ENCODE measurements at places on chromosomes 11 and 22. TPM values are rescaled to one million over a fixed set of nuclear protein-coding genes. Genes with fewer than 3 reads are reported as not detected.

The PICK1 gene
- total RNA-seq = 101 TPM

The KCNJ11 gene
- total RNA-seq = 19.9 TPM

The SCGB2A2 gene
- total RNA-seq = not detected

The OR56A1 gene
- not detected for total RNA-seq

The LMO2 gene
- 20.0 TPM for total RNA-seq

The BAIAP2L2 gene
- total RNA-seq = 9.1 TPM

The VSIG2 gene
- 2.5 TPM for total RNA-seq

The NPAS4 gene
- total RNA-seq = 0.82 TPM

The CCDC88B gene
- 10.0 TPM for total RNA-seq

The CABP4 gene
- 0.80 TPM for total RNA-seq

The TECTA gene
- total RNA-seq = 5.5 TPM

The POU2AF2 gene
- total RNA-seq = not detected

The KIF18A gene
- not detected for total RNA-seq

The SHANK3 gene
- 117 TPM for total RNA-seq

The BMAL1 gene
- total RNA-seq = 44.3 TPM

The PAMR1 gene
- 27.0 TPM for total RNA-seq

The NDUFS3 gene
- 141 TPM for total RNA-seq

All from dorsolateral prefrontal cortex (tissue), 122 donors.